ENCODE measurements at places on chromosomes 4 and X.

- DNase-seq, result no peak
Measured at GRCh38 chr4:65600656-65601055, 69.6 kb downstream of the EPHA5 start.

GRCh38 chrX:19535476-19535875 is 20.2 kb upstream of the MAP3K15 start:
- peak; percentile 14 for DNase-seq

- no peak for DNase-seq
Measured at GRCh38 chr4:187504974-187505797, 490.4 kb upstream of the ZFP42 start.

- no peak for DNase-seq
Measured at GRCh38 chr4:12658146-12658545, 826.0 kb downstream of the RAB28 start.

- DNase-seq, result no peak
Measured at GRCh38 chr4:7854697-7855370, 84.8 kb downstream of the AFAP1 start.

GRCh38 chr4:87130985-87131703 is 89.3 kb downstream of the KLHL8 start:
- no peak for DNase-seq

- no peak for DNase-seq
Measured at GRCh38 chr4:30776451-30776850, 56.3 kb downstream of the PCDH7 start.

- DNase-seq, result no peak
Measured at GRCh38 chr4:93760284-93760683, 68.3 kb upstream of the ATOH1 start.

DNA sequence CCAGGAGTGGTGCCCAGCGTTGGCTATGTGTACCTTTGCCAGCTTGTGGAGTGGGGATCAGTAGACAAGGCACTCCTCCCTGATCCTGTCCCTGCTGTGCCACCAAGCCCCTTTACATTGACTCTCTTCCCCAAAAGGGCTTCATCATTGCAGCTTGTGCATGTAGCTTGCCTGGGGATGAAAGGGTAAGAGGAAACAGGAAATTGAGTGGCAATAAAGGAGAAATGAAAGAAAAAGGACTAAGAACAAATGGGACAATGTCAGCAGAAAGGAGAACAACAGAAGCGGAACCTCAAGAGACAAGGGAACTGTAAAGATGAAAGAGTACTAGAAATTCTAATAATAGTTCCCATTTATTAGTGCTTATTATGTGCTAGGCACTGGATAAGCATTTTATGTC is 8.7 kb upstream of the IL13RA1 start:
- no peak for DNase-seq

GRCh38 chrX:84479086-84479485 is 23.2 kb downstream of the HDX start:
- no peak for DNase-seq

DNA sequence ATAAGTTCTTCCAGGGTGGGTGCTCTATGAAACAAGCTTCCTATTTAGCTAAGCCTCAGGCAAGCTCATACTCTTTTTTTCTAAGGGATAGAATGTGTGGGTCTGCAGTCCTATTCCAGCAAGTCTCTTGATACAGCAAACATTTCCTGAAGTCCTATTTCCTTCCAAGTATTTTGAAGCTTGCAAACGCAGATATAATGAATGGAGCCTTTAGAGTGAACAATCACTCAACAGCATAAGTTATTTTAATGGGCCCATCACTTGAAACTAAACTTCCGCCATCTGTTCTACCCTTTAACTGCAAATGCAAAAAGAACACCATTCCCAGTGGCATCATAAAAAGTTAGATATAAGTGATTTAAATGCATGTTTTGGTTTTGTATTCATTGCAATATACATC is 108.3 kb upstream of the TAPT1 start:
- no peak for DNase-seq

DNA sequence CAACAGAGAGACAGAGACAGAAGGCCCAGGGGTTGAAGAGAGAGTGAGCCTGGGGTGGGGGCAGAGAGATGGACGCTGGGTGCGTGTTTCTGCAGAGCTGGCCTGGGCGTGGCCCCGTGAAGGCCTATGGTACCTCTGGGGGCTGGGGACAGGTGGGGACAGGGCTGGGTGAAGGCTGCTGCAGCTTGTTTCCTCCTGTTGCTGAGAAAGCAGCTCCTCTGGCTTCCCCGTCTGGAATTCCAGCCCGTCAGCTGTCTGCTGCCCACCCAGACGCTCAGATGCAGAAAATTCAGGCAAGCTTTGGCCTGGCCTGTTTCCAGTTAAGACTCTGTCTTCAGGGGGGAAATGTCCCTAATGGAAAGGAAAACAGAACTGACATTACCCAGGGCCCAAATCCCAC is 76.8 kb upstream of the PSAPL1 start:
- DNase-seq, result no peak

DNA sequence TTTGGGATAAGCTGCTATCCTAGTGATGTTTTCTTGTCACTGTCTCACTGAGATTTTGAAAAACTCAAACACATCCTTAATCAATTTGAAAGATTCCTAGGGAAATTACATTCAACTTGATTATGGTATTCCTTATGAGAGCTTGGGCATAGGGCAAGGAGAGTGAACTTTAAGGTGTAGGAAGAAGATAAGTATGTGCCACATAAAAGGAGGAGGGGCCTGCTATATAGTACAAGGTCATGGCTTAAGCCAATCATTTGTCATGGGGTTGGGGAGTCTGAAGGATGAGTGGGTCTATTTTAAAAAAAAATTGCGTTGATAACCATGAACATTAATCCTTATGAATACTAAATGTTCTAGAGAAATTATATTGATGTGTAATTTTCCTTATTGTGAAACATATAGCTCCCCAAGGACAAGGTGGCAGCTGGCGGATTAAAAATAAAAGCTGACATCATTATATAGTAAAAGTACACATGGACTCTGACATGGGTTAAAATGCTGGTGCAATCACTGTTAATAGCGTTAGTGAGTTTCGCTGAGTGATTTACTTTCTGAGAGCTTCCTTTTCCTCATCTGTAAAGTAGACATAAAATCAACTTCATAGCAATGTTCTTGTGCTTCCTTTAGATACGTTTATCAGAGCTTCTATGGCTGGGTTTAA is 17.4 kb downstream of the GALNT7 start:
- peak; percentile 7 for DNase-seq

DNA sequence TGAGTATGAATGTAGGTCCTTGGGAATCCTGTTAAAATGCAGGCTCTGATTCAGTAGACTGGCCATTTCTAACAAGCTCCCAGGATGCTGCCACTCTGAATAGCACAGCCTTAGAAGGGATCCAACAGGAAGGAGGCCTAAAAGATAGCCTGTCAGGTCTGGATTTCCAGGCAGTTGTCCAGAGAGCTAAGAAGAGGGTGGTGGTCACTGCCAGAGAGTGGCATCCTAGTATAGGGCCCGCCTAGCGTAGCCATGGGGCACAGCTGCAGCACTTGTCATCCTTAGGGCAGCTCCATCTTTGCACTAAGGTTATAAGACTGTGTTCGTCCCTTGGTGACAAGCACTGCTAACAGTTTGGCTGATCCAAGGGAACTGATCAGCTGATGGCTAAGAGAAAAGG is 20.5 kb upstream of the NUP54 start:
- DNase-seq, result no peak

- no peak for DNase-seq
Measured at GRCh38 chr4:10006601-10007435, 14.5 kb downstream of the SLC2A9 start.

DNA sequence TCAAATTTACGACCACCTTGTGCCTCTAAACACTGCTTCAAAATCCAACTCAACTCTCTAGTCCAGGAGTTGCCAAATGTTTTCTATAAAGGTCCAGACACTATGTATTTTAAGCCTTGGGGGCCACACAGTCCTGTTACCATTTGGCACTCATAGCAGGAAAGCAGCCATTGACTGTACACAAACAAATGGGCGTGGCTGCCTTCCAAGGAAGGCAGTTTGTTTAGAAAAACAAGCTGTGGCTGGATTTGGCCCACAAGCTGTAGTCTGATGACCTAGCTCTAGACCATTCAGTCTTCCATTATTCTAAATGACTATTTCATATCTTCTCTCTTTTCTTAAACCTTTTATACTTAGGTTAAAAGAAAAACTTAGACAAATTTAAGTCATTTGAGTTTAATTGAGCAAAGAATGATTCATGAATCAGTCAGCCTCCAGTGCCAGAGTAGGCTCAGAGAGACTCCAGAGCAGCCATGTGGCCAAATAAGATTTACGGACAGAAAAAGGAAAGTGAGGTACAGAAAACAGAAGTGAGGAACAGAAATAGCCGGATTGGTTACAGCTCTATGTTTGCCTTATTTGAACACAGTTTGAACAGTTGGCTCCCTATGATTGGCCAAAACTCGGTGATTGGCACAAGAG is 825.8 kb upstream of the LCORL start:
- no peak for DNase-seq

DNA sequence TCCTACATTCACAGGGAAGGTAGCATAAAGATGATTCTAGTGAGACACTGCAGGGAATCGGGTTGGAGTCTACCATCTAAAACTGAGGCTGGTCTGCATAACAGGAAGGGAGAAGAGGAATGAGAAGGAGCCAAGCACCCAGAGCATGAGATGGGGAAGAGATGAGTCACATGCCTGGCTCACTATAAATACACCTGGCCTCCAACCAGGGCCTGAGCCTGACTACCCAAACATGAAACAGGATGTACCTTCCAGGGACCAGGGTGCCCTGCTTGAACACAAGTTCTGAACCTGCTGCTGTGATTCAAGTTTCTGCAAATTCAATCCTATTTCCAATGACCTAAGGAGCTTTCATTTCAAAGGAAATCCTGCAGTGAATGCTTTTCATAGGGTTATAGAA is 24.9 kb downstream of the CD99L2 start:
- DNase-seq, result no peak

DNA sequence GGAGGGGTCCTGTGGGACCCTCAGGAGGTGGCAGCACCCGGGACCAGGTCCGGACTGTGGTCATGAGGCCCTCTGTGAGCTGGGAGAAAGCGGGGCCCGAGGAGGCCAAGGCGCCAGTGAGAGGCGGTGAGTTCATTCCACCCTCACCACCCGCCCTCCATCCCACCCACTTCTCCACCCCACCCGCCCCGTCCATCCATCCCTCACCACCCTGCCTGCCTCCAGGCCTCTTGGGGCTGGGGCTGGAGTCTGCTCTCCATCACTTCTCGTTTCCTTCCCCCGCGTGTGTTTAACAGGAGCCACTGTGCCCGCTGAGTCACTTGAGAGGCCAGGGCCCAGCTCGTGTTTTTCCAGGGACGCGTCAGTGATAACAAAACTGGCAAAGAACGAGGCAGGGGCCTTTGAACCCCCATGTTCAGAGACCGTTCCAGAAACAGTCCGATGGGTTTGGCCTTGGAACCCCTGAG is 6.2 kb downstream of the SH3TC1 start:
- no peak for DNase-seq

DNA sequence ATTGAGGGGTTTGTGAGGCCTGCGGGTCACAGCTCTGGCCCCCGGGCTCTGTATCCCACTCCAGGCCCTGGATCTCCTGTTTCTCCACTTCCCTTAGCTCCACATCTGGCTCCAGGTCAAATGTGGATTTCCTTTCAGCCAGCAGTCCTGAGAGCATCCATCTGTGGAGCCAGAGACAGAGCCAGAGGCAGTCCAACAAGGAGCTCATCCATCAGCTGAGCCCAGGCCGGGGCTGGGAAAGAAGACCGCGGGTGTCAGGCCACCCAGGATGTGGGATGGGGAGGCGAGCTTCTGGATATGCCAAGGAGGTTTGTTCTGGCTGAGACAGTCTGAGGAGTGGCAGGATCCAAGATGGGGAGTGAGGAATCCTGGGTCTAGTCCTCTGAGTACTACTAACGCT is 91.7 kb downstream of the EFNB1 start:
- DNase-seq, result no peak

DNA sequence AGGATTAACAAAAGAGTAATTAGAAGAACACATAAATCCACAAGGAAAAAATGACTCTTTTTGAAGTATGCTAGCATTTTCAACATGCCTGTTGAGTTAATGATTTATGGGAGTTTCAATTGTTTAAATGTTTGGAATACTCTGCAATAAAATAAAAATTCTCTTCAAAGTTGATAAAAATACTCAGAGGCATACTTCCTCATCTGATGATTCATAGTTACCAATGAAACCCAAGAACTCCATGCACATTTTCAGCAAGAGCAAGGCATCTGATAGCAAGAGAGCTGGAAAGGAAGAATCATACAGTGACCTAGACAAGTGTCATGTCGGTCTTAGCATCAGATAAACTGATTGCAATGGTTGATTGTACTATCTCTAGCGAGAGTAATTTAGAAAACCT is 443.7 kb upstream of the ATOH1 start:
- DNase-seq, result no peak

DNA sequence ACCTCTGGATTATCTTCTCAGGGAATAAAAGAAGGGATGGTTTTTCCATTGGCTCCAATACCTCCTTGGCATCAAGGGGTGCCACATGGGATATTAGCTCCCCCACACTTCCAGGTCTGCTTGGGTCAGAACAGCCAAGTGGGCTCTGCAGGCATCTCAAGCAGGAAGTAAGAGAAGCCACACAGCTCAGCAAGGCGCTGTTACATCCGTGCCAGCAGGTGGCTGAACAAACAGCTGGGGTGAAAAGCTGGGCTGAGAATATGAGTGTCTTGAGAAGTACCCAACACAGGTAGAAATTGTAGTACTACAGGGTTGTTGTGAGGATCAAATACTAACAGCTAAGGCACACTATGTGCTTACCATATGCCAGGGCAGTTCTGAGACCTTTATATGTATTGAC is 76.7 kb upstream of the TMEM150C start:
- no peak for DNase-seq

DNA sequence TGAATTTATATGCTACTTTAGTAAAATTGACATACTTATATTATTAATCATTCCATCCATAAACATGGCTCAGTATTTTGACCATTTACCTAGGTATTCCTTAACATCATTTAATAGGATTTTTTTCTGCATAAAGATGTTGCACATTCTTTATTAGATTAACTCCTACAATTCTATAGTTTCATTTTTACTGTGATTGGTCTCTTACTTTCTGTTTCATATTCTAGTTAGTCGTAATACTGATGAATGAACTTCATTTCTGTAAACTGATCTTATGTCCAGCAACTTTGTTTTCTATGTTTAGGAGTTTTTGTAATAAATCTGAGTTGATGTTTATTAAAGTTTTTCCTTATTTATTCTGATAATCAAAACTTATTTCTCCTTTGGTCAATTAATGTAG is 278.2 kb upstream of the CXXC4 start:
- DNase-seq, result no peak

DNA sequence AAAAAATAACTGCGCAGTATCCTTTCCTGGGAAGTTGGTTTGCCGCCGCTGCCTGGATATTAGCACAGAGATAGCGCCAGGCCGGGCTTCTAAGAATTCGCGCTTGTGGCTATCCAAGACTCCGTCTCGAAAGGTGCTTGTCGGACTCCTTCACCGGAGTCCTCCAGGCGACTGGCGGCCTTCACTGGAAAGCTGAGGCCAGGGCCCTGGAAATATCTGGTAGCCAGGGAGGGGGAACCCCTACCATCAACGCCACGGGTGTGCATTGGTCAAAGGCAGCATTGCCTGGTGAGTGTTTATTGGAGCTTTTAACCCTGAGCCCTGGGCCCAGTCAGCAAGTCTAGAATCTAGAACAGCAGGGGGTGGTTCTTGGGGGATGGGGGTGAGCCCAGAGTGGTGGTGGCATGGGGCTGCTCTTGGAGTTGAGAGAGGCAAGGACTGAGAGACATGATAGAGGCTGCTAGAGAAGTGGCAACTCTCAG is 577 bp upstream of the PIM2 start:
- DNase-seq, result no peak

GRCh38 chr4:77734928-77735327 is 84.2 kb downstream of the CNOT6L start:
- DNase-seq, result no peak

- DNase-seq, result no peak
Measured at GRCh38 chrX:129754056-129755024, 15.6 kb downstream of the XPNPEP2 start.

- DNase-seq, result no peak
Measured at GRCh38 chrX:111123606-111124179, 27.7 kb downstream of the PAK3 start.

Measured in NCI-H1694 treated with DMSO at 0.1 percent for 48 hours (cell line).